ENCODE measurements at places on chromosomes 16 and 17.

- peak; percentile 85 for DNase-seq
These were observed 14.2 kb upstream of the RIPOR1 start for GRCh38 chr16:67514382-67514828.

DNA sequence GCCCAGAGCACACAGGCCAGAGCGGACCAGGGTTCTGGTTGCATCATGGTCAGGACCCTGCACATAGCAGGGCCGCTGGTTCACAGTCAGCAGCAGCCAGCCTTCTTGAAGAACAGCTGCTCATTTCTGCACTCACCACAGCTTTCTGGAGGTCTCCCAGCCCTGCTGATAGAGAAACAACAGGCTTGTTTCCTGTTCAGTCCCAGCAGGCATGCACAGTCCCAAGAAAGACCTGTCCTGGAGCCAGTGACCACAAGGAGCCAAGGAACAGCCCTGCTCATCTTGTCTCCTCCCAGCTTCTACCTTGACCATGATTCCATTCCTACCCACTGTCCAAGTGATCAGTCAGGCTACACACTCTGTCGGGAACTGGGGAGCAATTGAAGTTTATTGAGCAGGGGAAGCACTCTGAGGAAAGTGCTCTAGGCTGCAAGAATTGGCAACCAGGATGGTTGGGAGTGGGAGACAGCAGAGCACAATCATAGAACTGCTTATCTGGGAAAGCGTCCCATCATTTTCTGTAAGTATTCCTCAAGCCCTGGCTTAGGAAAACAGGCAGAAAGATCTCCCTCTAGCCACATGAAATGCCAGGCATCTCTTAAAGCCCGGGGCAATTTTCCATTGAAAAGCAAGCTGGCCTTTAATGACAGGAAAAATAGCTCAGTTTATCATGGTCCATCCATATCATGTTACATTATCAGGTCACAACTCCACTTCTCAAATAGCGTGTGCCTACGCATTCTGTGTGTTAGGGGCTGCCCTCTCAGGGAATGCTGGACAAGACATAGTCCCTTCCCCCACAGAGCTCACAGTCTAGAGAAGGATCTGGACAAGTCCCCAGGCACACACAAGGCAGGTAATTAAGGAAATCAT lies 155.4 kb upstream of the FOXF1 start:
- DNase-seq = no peak

GRCh38 chr17:78559749-78560368 lies 17.3 kb downstream of the DNAH17 start:
- no peak for DNase-seq

GRCh38 chr16:5971924-5972323 lies 874.3 kb upstream of the EEF2KMT start:
- DNase-seq = no peak

DNA sequence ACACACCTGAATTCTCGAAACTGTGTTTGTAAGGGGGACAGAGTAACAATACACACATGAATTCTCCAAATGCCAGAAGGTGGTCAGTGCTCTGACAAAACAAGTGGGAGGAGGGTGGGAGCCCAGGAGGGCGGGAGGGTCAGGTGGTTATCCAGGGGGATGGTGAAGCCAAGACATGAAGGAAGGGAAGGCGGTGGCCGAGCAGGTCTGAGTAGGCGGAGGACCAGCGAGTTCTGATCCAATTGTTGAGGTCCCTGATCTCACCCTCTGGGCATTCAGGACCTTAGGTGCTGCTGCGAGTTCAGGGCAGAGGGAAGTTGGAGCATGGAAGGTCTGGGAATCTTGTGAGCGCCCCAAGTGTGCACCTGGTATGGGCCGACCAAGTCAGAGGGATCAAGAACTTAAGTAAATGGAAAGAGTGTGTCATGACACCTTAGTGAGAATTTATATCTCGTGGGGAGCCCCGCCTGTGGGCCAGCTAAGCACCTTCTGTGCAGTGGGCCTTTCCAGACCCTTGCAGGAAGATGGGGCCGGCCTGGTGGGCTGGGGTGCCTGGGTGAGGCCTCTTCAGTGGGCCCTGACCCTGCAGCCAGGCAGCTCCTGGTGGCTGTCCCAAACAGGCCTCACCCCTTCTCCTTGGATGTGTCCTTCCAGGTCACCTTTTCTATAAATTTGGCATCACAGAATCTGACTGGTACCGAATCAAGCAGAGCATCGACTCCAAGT lies 86.1 kb downstream of the NPIPB11 start:
- DNase-seq = no peak

DNA sequence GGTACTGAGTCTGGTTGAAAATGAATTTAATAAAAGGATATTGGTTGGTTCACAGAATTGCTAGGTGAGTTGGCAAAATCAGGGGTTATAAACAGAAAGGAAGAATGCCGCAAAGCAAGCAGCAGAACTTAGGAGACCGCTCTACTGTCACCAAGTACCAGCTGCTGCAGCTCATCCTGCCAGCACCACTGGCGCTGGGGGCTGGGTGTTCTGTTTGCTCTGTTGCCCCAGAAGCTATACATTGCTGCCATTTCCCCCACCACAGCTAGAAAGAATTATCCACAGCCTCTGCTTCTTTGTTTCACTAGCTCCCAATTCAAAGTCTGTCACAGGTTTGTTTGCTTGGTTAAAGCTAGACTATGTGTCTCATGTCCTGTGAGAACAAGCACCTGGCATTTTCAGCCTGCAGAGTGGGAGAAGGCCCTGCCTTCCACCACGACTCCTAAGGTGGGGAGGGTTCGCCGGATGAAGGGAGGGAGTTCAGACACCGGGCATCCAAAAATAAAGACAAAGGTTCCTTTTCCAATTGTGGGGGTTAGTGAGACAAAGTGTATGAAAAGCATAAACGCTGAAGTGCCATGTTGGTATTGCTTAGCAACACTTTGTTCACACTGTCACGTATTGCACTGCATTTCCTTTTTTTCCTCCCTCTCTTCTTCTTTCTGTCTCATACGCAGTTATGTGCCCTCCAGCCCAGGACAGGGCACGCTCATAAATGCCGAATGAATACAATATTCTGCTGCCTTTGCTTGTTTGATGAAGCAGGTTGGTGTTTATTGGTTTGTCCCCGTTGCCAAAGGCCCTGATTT lies 9.6 kb upstream of the CPD start:
- no peak for DNase-seq

GRCh38 chr17:21166595-21167210 lies 39.9 kb downstream of the DHRS7B start:
- no peak for DNase-seq

DNA sequence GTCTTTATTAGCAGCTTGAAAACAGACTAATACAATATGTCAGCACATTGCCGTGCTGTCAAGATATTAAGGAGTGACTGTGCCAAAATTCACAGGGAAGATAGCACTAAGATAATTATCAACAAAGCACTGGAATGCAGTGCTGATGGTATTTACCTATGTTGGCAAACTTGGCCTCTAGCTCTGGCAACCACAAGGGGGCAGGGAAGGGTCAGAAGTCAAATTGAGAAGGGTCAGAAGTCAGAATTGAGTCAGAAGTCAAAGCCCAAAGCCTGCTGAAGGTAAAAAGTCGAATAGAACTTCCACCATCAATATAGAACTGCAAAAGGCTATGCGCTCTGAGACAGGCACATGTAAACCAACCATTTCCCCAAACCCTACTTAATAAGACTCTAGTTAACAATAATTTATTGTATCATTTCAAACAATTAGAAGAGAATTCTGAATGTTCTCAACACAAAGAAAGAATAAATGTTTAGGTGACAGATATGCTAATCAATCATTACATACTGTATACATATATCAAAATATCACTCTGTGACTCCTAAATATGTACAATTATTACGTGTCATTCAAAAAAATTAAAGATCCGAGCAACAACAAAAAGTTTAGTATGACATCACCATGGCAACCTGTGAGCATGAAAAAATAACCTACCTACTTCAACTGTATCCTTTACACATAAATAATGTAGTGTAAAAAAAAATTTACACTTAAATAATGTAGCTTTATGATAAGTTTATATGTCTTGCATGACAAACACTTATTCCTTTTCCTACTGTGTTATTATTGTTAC lies 916.1 kb downstream of the KCNJ2 start:
- DNase-seq = no peak

GRCh38 chr17:32875923-32876416 lies 954 bp downstream of the MYO1D start:
- no peak for DNase-seq

GRCh38 chr17:12773153-12773552 lies 16.1 kb upstream of the ARHGAP44 start:
- no peak for DNase-seq

DNA sequence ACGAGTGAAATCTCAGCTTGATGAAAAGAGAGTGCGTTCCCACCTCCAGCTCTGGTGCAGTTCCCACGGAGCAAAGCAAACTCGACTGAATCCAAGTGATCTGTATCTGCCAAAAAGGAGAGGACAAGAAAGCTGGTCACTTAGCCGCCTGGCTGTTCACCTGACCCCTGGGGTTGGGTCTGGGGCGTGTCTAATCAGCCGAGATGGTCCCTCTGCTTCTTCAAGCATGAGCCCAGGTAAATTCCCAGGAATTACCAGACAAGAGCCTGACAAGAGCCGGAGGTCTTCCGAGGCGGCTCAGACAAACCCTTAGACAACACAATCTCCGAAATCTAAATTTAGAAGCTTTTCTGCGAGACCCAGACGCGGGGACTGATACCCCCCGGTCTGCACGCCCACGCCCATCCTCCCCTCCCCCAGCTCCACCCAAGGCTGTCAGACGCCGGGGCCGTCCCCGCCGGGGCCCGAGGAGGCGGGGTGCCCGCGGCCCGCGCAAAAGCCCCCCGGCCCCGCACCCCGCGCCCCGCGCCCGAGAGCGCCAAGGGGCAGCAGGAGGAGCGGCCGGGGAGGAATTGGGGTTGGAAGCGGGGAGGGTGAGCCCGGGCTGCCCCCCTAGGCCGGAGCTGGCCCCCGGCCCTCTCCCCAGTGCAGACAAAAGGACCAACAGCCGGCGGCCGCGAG lies 674 bp downstream of the ZNF821 start:
- DNase-seq = no peak

GRCh38 chr17:17809531-17810083 lies 27.2 kb downstream of the SREBF1 start:
- DNase-seq = no peak

DNA sequence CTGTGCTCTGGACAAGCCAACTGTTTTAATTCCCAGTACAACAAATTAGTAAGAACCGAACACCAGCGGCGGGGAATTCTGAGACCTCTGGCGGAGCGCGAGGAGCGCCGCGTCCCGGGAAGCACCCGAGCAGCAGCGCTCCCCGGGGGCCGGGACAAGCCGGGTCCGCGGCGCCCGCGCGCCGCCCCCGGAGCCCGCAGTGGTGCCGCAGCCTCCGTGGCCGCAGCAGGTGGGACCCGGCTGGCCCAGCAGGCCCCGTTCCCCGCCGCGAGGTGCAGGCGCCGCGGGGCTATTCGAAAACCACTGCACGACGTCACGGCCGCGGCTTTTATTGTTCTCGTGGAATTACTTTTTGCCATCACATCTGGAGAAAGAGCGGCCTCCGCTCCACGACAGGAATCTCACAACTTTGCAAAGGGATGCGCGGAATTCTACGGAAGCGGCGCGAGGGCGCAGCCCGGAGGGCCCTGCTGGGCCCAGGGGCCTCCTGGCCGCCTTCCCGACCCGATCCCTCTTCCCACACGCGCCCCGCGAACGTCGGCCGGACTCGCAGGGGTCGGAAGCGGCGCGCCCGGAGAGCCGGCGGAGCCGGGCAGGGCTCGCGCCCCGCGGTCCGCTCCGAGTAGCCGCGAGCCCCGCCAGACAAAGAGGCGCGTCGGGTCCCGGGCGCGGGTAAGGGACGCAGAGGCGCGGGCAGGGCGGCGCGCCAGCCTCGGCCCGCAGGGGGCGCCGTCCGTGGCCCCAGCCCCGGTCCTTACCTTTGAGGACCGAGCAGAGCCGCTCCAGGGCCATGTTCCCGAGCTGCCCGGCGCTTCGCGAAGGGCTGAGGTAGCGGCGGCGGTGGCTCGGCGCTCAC lies 696 bp downstream of the NETO2 start:
- peak; percentile 44 for DNase-seq

- no peak for DNase-seq
These were observed 84.6 kb downstream of the USP31 start for GRCh38 chr16:23064639-23065038.

All from SW 1271 (cell line).